ENCODE measurements at places on chromosomes 4 and X.

- DNase-seq: no peak
Observed at GRCh38 chrX:47321386-47321785, 49.0 kb upstream of the ZNF157 start.

- DNase-seq: no peak
Observed at GRCh38 chr4:113524505-113525186, 236.9 kb downstream of the CAMK2D start.

DNA sequence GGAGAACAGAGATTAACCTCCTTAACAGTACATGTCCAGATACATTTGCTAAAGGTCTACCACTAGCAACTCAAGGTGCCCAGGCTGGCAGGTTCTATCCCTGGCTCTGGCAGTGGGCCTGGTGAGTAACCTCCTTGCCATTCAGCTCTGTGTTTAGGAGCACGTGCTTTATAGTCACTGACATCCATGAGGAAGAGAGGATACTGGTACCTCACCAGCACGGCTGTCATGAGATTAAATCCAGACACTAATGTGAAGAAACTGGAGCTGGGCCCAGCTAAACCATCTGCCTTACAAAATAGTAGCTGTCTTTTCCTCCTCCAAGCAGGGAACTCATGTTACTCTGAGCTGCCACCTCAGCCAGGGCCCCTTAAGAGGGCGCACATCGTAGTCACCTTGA, 45.3 kb downstream of the GPRASP3 start:
- DNase-seq: no peak

DNA sequence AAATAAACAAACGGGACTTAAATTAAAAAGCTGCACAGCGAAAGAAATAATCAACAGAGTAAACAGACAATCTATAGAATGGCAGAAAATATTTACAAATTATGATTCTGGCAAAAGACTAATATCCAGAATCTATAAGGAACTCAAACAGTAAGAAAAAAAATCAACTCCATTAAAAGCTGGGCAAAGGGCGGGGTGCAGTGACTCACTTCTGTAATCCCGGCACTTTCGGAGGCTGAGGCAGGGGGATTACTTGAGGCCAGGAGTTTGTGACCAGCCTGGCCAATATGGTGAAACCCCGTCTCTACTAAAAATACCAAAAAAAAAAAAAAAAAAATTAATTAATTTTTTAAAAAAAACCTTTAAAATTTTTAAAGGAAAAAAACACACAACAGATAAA, 109.0 kb downstream of the ATP11C start:
- DNase-seq: no peak

DNA sequence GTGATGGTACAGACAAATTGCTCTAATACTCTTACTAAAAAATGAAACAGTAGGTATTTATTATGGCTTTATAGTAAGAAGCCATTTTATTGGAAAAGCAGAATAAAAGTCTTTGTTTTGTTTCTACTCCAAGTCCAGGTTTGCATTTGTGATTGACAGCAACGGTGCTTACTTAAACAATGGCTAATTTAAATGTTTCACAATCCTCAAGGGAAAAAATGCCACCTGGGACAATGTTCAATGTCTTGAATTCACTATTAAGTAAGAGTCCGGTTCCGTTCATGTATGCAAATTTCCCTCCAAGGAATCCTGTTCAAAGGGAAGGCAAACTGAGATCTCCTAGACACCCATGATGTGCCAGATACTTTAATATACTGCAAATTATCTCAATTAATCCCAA, 123.6 kb downstream of the RBM47 start:
- no peak for DNase-seq

- no peak for DNase-seq
Observed at GRCh38 chr4:19729886-19730651, 521.6 kb upstream of the SLIT2 start.

DNA sequence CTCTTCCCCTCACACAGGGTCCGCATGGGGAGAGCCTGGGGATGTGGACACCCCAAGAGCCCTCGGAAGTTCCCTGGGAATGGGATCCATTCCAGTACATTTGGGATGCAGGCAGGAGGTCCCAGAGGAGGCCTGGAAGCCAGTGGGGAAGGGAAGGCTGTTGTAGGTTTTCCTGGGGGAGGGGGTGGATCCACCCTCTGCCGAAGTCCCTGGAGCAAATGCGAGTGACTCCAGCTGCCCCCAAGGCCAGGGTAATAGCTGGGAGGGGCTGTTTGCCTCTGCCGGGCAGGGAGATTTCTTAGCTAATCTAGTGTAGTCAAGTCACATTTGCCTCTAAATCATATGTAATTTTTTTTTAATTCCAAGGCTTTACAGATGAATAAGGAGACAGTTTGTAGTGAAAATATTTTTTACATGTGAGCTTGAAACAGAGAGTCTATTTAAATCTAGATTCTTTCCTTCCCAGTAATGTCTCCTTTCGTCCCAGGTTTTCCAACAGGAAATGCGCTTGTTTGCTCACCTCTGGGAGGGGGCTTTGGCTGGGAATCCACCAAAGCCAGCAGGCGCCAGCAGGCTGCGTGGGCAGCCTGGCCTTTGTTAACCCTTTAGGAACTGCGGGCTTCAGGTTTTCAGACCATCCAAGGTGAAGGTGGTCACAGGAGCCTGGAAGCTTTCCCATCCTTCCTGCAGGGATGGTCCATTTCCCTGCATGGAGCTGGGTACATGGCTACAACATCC, 26.8 kb downstream of the SH3TC1 start:
- no peak for DNase-seq

- DNase-seq: no peak
Observed at GRCh38 chr4:157314906-157315305, 94.4 kb downstream of the GRIA2 start.

- no peak for DNase-seq
Observed at GRCh38 chrX:49250066-49250465, 14.4 kb downstream of the FOXP3 start.

- DNase-seq: no peak
Observed at GRCh38 chr4:159950707-159951106, 847.8 kb downstream of the RAPGEF2 start.

GRCh38 chr4:83929550-83929949, 393.6 kb downstream of the GPAT3 start:
- no peak for DNase-seq

- no peak for DNase-seq
Observed at GRCh38 chr4:184826691-184827270, 1.0 kb upstream of the ACSL1 start.

GRCh38 chrX:53479301-53479700, 45.1 kb upstream of the HSD17B10 start:
- DNase-seq: no peak

DNA sequence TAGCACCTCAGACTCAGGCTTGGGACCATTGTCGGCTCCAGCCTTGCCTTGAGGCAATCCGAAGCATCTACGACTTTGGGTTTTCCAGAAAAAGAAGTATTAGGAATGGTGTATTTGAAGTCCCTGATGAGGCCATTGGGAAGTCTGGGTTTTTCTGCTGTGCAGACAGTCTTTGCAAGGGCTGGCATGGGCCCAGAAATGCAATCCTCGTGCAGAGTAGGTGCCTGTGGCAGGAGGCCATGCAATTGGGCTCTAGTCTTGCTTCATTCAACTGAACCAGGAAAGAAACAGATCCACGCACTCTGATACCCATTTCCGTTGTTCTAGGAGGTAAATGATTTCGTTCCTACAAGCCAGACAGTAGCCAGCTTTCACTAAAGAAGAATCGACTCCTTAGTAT, 12.4 kb downstream of the ZFP92 start:
- DNase-seq: no peak

DNA sequence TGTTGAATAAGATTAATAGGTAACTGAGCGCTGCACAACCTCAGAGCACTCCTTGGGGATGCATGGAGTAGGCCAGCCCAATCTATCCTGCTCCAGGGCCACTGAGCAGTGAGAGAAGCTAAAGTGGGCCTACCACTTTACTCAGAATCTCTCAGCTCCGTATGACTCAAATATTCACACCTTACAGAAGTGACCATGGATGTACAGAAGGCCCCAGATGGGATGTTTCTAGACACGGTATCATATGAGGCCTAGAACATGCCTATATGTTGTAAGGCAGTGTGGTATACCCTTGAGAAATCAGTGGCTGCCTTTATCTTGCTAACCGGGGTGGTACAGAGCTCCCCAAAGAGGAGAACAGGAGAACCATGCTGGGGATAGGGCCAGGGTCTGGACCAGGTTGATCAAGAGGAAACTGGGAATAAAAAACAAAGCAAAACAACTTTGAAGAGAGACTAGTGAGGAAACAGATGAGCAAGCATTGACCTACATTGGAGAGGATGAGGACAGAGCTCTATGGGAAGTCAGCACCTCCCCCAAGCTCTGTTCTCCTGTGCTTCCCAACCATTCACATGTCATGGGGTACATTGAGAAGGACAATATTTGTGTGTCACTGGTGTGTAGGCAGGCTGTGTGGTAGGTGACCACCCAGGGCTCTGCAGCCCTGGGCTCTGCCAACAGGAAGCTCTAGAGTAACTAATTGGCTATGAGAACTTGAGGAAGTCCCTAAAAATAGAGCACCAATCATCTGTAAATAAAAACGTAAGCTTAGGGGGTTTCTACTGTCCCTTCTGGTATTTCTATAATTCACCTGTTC, 31.4 kb downstream of the HOPX start:
- no peak for DNase-seq

- DNase-seq: no peak
Observed at GRCh38 chrX:134023851-134024281, 38.5 kb upstream of the GPC3 start.

DNA sequence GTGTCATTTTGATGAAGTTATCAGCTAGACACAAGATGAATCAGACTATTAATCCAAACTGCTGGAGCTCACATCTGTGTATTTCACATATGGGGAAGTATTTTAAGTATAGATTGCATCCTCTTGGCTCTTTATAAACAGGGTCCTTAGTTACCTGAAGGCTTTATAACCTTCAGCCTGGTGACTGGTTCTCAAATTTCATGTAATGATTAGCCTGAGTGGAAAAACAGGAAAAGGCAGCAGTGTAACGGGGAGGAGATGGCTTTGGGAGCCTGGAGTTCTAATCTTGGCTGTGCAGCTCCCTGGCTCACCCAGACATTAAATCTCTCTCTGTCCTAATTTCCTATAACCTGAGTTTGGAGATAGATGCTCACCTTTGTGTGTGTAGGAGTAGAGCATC, 103.8 kb upstream of the HPF1 start:
- no peak for DNase-seq

GRCh38 chrX:83419030-83419792, 88.9 kb upstream of the POU3F4 start:
- no peak for DNase-seq
